Stimulated activated CD8-positive, alpha-beta memory T cell treated with anti-CD3 and anti-CD28 coated beads, Interleukin-4, amount 100 ng/mL, for 48 hours (primary cell): ENCODE measurements at places on chromosomes 3 and 15.

DNA sequence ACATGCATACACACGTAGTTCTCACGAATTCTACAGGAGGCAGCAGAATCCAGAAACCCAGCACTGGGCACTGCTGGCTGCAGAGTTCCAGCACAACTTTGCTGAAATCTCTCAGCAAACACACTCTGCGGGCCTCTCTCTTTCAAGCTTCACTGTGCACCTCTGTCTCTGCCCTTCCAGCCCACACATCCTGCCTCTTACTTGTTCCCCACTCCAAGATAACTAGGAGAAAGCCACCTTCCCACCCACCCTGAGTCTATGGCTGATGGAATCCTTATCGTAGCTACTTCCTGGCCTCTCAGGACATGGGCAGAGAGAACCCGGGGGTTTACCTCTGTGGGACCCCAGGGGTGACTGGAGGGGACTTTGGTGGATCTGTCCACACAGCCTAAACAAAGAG is 11.9 kb downstream of the ANP32A start:
- peak; percentile 19 for DNase-seq

DNA sequence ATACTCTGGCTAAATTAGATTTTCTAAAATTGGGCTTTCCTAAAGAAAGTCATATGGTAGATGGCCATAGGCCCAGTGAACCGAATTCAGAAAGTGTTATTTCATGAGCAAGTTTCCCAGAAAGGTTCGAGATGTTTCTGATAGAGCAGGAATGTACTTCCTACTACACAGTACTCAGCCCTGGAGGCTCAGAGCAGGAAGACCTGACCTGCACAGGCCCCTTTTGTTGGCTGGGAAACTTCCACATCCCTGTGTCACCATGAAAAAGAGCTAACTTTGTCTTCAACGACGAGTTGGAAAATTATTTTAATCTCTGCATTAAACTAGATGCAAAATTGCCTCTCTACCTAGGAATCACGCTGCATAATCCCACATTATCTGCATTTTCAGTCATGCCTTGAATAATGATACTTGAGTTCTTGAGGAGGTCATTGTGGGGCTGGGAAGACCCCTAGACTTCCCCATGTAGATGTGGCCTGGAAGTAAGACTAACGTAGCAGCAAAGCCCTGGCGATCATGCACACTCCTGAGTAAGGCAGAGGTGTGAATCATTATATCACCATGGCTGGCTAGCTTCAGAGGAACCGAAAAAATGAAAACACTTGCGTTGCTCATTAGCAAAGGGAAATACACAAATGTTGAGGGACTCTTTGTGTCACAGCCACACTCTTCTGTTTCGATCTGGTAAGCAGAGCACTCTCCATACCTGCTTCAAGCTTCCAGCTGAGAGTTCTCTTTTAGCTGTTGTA is 47.1 kb downstream of the CMTM7 start:
- DNase-seq = peak; percentile 39

- no peak for DNase-seq
Measured at GRCh38 chr3:56610669-56611335, 53.8 kb downstream of the CCDC66 start.

DNA sequence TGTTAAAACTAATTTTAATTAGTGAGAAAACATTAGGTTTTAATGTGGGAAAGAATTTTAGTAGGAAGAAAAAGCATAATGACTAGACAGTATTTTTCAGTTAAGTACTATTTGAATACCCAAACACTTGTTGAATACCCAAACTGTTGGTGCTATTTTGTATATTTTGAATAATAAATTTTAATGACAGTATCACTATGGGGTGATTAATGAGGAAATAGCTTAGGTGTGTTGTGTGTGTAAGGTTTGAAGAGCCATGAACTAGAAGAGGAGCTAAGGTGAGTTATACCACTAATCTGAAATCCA is 4.7 kb upstream of the EBLN2 start:
- DNase-seq = no peak

GRCh38 chr3:99823723-99824711 is 6.4 kb downstream of the CMSS1 start:
- no peak for DNase-seq

DNA sequence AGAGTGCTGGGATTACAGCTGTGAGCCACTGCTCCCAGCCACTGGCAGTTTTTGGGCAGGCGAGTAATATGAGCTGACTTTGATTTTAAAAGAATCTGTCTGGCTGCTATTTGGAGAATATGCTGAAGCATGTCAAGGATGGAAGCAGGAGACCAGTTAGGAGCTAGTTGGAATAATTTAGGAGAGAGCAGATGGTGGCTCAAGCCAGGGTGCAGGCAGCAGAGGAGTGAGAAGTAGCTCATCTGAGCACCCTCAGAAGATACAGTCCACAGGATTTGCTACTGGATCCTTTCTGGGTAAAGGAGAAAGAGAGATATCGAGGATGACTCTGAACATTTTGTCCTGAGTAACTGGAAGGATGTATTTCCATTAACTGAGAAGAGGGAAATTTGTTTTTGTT is 30.4 kb upstream of the BDH1 start:
- no peak for DNase-seq

DNA sequence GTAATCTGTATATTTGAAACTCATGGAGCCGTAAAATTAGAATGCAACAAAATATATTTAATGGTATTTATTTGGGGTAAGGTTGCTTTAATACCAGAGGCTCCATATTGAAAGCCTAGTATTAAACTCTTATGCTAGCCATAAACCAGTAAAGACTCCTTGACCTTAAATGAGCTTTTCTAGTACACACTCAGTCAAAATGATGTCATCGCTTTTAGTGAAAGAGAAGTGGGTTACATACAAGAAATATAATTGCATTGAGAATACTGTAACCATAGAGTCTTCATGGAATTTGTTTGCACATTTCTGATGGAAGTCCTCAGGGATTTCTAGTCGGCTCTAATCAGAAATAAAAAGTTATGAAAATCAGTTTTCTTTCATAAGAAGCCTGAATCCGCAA is 757.6 kb downstream of the GBE1 start:
- DNase-seq = no peak
